ENCODE measurements at places on chromosomes 2 and 18. TPM values are rescaled to one million over a fixed set of nuclear protein-coding genes. Genes with fewer than 3 reads are reported as not detected.

The DNAJC5G gene
- not detected for total RNA-seq

The ANKRD30BL gene
- not detected for total RNA-seq

The IL1RL1 gene
- total RNA-seq, result 1.1 TPM

The PKDCC gene
- 32.9 TPM for total RNA-seq

The MARCHF4 gene
- total RNA-seq, result 62.0 TPM

The CCDC142 gene
- total RNA-seq, result 16.3 TPM

The NEB gene
- total RNA-seq, result 0.18 TPM

The TRIP12 gene
- 101 TPM for total RNA-seq

The TUBA4B gene
- total RNA-seq, result 0.26 TPM

The CPLX4 gene
- total RNA-seq, result not detected

The CAVIN2 gene
- total RNA-seq, result 11.9 TPM

The SCN7A gene
- not detected for total RNA-seq

The DAPL1 gene
- not detected for total RNA-seq

The ACVR1 gene
- total RNA-seq, result 35.3 TPM

The COLEC12 gene
- 0.06 TPM for total RNA-seq

The POTEC gene
- total RNA-seq, result not detected

The IGFBP5 gene
- total RNA-seq, result 0.19 TPM

The TNFRSF11A gene
- total RNA-seq, result 6.3 TPM

The CNDP1 gene
- not detected for total RNA-seq

The HOXD10 gene
- total RNA-seq, result 7.5 TPM

The MEMO1 gene
- total RNA-seq, result 89.7 TPM

The UPP2 gene
- not detected for total RNA-seq

The SERPINB4 gene
- 0.16 TPM for total RNA-seq

The ANKRD62 gene
- total RNA-seq, result not detected

The TDRD15 gene
- not detected for total RNA-seq
